T-helper 2 cell treated with Interferon-gamma antibody and Interleukin-4, amounts not matched to agents 5 μg/mL and 100 μg/mL, for 36 hours (primary cell): ENCODE measurements at places on chromosomes 5 and 9.

GRCh38 chr5:80834710-80835109, 125.5 kb upstream of the RASGRF2 start:
- no peak overlapping the region for H3K4me3 ChIP-seq
- H3K27ac ChIP-seq, result no peak overlapping the region
- no peaks in the 10 kb centered on the region for H3K27me3 ChIP-seq
- peaks cover 23% of the 10 kb centered on the region for H3K4me1 ChIP-seq
- DNase-seq, result no peak

DNA sequence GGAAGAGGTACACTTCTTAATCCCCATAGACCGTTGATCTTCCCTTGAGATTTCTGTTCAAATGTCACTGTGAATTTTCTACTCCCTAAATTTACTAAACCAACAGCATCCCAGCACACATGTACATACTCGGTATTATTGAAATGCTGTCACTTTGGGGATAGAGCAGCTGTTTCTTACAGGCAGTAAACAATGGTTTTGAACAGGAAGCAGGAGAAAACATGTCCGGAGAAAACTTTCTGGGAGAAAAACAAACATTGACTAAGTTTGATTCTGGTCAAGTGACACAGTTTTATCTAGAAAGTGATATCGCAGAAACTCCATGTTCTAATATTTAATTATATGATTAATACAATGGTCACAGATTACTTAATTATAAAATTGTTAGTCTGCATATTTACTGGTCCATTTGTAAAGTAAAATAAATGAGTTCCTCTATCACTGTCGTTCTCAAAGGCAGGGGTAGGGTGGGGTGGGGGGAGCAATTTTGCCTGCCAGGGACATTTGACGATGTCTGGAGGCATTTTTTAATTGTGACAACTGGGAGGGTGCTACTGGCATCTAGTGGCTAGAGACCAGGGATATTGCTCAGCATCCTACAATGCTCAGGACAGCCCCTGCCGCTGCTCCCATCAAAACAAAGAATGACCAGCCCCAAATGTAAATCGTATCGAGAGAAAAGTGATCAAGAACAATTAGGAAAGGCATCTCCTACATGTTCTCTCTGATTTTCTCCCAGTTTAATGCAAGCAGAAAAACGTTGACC, 12.2 kb downstream of the TAS2R1 start:
- H3K36me3 ChIP-seq, result no peaks in the 10 kb centered on the region
- DNase-seq, result no peak
- no peaks in the 10 kb centered on the region for H3K4me1 ChIP-seq
- H3K4me3 ChIP-seq, result no peak overlapping the region

GRCh38 chr5:158294701-158295100, 435.8 kb upstream of the CLINT1 start:
- no peaks in the 10 kb centered on the region for H3K4me1 ChIP-seq
- H3K4me3 ChIP-seq, result no peak overlapping the region
- no peaks in the 10 kb centered on the region for H3K36me3 ChIP-seq

DNA sequence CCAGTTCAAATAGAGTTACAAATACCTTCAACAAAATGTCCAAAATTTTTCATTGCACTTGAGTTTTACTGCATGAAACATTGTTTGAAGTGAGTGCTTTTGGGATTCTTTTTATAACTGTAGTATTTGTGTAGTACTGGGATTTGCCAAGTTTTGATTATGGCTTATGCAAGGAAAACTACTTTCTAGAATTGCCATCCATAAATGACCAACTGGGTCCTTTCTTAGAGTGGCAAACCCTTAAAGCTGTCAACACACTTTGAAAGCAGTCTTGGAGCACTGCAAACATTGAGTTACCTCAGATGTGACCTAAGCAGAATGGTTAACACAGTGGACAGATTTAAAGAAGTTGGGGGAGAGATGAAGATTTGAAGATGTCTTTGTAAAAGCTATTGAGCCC, 379.6 kb upstream of the ZNF608 start:
- no peak for DNase-seq
- no peaks in the 10 kb centered on the region for H3K36me3 ChIP-seq
- H3K27me3 ChIP-seq, result no peaks in the 10 kb centered on the region
- no peak overlapping the region for H3K4me3 ChIP-seq
- no peaks in the 10 kb centered on the region for H3K4me1 ChIP-seq

GRCh38 chr5:152864447-152864846, 459.4 kb upstream of the NMUR2 start:
- no peaks in the 10 kb centered on the region for H3K27me3 ChIP-seq
- H3K27ac ChIP-seq, result no peak overlapping the region
- H3K4me1 ChIP-seq, result no peaks in the 10 kb centered on the region
- H3K4me3 ChIP-seq, result no peak overlapping the region
- DNase-seq, result no peak

GRCh38 chr9:99114846-99115500, 10.1 kb downstream of the TGFBR1 start:
- DNase-seq, result no peak
- no peak overlapping the region for H3K4me3 ChIP-seq
- H3K27me3 ChIP-seq, result no peaks in the 10 kb centered on the region
- H3K4me1 ChIP-seq, result peaks cover 67% of the 10 kb centered on the region

DNA sequence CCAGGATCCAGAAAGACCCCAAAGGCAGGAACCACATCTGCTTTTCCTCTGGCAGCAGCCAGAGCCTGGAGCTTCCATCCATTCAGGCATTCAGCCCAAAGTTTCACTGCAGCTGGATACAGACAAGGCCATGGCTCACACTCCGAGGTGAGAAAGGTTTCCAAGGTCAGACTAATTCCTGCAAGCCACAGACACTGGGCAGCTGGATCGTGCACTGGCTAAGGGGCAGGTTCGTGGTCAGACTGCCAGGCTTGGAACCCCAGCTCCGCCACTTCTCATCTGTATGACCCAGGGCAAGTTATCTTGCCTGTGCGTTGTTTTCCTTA, 36.9 kb downstream of the SPOCK1 start:
- no peaks in the 10 kb centered on the region for H3K36me3 ChIP-seq
- no peak for DNase-seq
- no peaks in the 10 kb centered on the region for H3K27me3 ChIP-seq
- no peak overlapping the region for H3K4me3 ChIP-seq
- no peaks in the 10 kb centered on the region for H3K4me1 ChIP-seq

DNA sequence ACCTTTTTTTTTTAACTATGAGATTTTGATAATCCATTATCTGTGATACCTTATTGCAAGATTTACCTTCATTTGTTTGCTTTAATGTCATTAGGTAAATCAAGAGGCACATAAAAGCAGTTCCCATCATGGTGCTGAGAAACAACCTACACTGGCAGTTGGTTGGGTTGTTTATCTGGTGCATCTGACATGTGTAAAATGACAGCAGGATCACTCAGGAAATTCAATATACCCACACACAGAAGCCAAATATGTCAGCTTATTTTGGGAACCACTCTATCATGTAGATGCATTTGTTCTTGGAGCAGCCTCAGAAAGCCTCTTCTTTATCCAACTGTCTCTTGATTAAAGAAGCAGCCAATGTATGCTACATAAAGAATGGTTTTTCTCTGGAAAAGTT, 7.8 kb upstream of the CCDC192 start:
- H3K4me1 ChIP-seq, result no peaks in the 10 kb centered on the region
- peaks cover 2% of the 10 kb centered on the region for H3K27me3 ChIP-seq
- no peaks in the 10 kb centered on the region for H3K36me3 ChIP-seq
- DNase-seq, result no peak

DNA sequence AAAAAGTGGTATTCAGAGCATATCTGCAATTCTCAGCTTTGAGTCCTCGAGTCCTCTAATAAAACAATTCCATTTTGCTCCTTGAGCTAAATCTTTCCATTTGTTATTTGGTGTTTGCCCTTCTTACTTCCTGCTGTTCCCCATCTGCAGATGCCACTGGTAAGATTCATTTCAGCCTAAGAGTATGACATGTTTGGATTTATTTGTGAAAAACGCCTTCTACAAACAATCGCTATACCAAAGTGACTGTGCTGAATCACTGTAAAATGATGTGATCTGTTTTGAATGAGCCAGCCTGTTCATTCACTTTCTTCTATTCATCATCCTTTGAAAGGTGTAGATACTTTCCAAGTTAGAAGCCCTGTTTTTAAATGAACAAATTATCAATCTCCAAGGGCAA, 27.7 kb downstream of the KCTD16 start:
- no peaks in the 10 kb centered on the region for H3K36me3 ChIP-seq
- DNase-seq, result no peak
- no peak overlapping the region for H3K4me3 ChIP-seq
- H3K27ac ChIP-seq, result no peak overlapping the region

GRCh38 chr9:131257266-131258025, 18.9 kb downstream of the FAM78A start:
- no peaks in the 10 kb centered on the region for H3K27me3 ChIP-seq
- H3K4me3 ChIP-seq, result peak overlapping the region; percentile 82
- DNase-seq, result no peak
- H3K27ac ChIP-seq, result peak overlapping the region; percentile 87

DNA sequence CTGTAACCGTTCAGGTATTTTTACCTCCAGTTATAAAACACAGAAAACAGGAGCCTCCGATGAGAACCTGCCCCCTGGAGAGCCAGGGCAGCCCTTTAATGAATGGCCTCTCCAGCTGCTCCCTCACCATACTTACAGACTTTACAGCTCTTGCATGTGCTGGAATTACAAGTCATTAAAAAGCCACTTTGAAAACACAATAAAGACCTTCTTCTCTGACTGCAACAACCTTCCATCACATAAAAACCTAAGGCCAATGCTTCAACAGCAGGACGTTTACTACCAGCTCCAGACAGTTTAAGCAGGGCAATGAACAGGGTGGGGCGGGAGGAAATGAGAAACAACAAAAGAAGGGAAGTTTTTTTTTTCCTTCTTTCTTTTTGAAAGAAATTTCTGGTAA, 213.8 kb downstream of the MLLT3 start:
- no peaks in the 10 kb centered on the region for H3K27me3 ChIP-seq
- peaks cover 37% of the 10 kb centered on the region for H3K36me3 ChIP-seq
- peak overlapping the region; percentile 53 for H3K4me3 ChIP-seq
- H3K27ac ChIP-seq, result peak overlapping the region; percentile 8
- DNase-seq, result no peak

GRCh38 chr5:59768152-59769040, 125.1 kb downstream of the PDE4D start:
- peaks cover 40% of the 10 kb centered on the region for H3K27me3 ChIP-seq
- no peaks in the 10 kb centered on the region for H3K36me3 ChIP-seq
- H3K4me1 ChIP-seq, result peaks cover 9% of the 10 kb centered on the region

GRCh38 chr5:148972974-148973374, 89.9 kb downstream of the SH3TC2 start:
- peaks cover 6% of the 10 kb centered on the region for H3K27me3 ChIP-seq
- DNase-seq, result no peak
- no peak overlapping the region for H3K4me3 ChIP-seq
- no peaks in the 10 kb centered on the region for H3K36me3 ChIP-seq
- no peak overlapping the region for H3K27ac ChIP-seq

GRCh38 chr5:19256036-19256435, 732.0 kb downstream of the CDH18 start:
- H3K4me3 ChIP-seq, result no peak overlapping the region
- no peak for DNase-seq

DNA sequence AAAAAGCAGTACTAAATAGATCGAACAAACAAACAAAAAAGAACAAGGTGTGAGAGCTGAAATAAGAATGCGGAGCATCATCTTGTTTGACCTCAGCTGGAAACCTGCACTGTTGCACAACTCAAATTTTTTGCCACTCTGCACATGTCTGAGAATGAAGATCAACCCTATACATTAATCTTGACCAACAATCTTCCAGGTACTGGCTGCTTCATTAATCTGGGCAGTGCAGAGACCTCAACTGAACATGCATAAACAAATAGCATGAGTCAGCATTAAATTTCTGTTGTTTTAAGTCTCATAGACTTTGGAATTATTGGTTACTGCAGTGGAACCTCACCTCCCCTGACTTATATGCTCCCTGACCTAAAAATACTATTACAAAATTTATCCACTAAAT, 114.6 kb upstream of the FTMT start:
- no peak for DNase-seq
- no peaks in the 10 kb centered on the region for H3K4me1 ChIP-seq
- H3K36me3 ChIP-seq, result no peaks in the 10 kb centered on the region
- no peak overlapping the region for H3K27ac ChIP-seq

DNA sequence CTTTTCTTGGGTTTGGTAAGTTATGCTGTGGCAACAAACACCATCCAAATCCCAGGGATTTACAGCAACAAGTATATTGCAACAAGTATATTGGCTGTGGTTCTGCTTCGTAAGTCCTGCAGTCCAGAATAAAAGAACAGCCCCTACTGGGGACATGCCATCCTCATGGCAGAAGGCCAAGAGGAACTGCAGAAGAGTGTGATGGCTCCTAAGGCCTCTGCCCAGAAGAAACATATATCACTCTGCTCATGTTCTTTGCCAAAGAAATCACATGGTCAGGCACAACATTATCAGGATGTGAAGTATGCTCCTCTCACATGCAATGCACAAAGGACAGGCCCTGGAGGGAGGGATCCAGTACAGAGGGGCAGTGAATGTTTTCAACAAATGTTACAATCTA, 159.6 kb upstream of the TAS2R1 start:
- no peak overlapping the region for H3K4me3 ChIP-seq
- H3K27me3 ChIP-seq, result no peaks in the 10 kb centered on the region
- no peak for DNase-seq
- no peak overlapping the region for H3K27ac ChIP-seq

GRCh38 chr5:74107899-74108298, 481.9 kb downstream of the ARHGEF28 start:
- no peak overlapping the region for H3K27ac ChIP-seq
- no peaks in the 10 kb centered on the region for H3K36me3 ChIP-seq
- H3K4me3 ChIP-seq, result no peak overlapping the region
- no peak for DNase-seq
- H3K4me1 ChIP-seq, result no peaks in the 10 kb centered on the region

DNA sequence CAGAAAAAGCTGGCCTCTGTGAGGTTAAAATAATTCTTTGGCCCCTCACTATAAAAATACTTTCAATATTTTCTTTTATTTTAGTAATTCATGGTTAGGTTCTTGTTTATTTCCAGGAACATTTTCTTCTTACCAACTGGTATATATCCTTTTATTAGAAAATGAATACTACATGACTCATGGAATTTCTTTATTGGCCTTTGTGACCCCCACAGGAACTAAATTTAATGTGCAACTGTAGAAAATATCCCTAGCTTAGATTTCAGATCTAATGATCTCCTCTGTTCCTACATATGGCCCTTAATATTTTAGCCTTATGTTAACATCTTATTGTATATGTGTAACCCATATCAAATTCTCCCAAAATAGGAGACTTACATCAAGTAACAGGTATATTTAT, 429.9 kb downstream of the NR2F1-AS1 start:
- H3K4me3 ChIP-seq, result no peak overlapping the region
- no peaks in the 10 kb centered on the region for H3K27me3 ChIP-seq
- H3K27ac ChIP-seq, result no peak overlapping the region
- H3K4me1 ChIP-seq, result no peaks in the 10 kb centered on the region
- no peaks in the 10 kb centered on the region for H3K36me3 ChIP-seq

DNA sequence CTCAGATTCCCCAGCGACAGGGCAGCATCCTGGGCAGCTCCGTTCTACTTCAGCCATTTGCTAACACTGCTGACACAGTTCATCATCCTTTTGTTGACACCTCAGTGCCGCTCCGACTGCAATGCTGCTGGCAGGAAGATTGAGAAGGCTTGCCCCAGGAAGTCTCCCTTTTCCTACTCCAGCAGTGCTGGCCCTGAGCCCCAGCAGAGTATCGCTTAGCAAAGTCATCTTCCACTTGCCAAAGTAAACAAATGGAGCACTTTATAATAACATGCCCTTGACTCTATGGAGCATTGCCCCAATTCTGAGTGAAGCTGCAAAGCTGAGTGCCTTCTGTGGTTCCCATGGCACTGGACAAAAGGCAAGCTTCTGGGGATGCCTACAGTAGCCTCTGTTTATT, 32.2 kb downstream of the PRLR start:
- DNase-seq, result no peak
- no peaks in the 10 kb centered on the region for H3K36me3 ChIP-seq
- H3K27ac ChIP-seq, result no peak overlapping the region
- H3K4me3 ChIP-seq, result no peak overlapping the region
